Left kidney (tissue), 8 donors: ENCODE measurements at places on chromosomes 6 and 20.

DNA sequence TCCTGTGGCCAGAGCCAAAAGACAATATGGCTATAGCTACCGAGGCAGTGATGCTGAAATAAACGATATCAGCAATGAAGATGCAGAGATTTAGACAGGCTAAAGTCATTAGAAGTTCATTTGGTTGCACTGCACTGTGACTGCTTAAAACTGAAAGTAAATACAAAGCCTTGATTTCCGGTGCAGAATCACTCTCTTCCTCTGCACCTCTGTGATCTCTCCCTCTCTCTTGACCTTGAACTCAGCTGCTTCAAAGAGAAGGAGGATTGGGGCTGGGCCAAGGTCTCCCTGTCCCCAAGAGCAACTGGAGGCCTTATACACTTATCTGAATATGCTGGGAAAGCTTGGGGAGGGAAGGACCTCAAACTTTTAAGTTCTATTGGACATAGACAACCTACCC, 34.6 kb upstream of the SPACA1 start:
- no peak for DNase-seq

- no peak for DNase-seq
These were observed 249 bp downstream of the SAMD10 start for GRCh38 chr20:63979229-63979556.

DNA sequence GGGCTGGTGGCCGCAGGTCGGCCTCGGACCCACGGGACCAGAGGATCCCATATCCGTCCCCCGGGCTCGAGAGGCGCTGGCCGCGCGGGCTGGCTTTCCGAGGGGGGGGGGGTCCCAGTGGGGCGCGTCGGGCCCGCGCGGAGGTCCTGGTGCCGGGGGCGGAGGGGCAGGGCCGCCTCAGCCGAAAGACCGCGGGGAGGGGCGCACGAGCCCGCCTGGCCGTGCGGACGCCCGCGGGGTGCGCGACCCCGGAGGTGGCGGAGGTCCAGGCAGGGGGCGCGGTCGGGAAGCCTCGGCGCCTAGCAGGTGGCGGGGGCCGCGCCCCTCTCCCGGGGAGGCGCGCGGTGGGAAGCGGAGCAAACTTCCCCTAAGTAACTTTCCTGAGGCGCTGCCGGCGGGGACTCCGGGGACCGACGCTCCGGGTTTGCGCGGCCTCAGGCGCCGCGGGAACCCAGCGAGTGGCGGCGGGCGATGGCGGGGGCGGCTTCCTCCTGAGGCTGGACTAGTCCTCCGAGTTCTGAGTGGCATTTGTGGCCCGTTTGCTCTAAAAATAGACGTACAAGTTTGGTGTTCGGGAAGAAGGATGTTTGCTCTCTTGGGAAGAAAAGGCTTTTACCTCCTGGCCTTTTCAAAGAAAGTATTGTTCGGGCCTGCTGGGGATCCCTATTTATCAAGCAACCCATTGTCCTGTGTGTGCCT, 26.5 kb upstream of the BTBD3 start:
- DNase-seq = peak; percentile 55

DNA sequence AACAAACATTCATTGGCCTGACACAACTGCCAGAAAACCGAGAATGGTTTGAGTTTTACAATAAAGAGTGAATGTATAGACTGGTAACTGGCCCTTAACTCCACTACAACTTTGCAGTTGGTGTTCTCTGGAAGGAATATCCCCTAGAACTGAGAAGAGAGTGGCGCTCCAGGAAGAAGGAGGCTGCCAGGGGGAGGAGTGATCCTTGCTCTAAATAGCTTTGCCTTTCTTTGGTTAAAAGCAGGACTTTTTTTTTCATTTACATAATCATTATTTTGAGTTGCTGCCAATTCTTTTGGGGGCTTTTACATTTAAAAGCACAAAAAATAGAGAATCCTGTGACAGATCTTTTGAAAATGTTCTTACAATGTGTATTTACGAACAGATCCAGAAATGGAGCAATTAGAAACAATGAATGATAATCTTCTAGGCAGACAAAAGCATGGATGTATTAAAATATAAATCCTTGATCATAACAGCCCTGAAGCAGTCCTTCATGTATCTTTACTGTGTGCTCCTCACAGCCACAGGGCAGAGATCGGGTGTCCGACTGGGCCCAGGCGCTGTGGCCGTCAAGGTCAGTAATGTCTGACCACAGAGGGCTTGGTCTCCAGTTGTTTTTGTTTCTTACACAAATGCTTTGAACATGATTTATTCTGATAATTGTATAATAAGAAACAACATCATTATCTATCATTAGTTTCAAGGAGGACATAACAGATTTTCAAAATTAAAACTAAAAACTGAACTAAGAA, 612.2 kb downstream of the HDGFL1 start:
- DNase-seq = no peak

DNA sequence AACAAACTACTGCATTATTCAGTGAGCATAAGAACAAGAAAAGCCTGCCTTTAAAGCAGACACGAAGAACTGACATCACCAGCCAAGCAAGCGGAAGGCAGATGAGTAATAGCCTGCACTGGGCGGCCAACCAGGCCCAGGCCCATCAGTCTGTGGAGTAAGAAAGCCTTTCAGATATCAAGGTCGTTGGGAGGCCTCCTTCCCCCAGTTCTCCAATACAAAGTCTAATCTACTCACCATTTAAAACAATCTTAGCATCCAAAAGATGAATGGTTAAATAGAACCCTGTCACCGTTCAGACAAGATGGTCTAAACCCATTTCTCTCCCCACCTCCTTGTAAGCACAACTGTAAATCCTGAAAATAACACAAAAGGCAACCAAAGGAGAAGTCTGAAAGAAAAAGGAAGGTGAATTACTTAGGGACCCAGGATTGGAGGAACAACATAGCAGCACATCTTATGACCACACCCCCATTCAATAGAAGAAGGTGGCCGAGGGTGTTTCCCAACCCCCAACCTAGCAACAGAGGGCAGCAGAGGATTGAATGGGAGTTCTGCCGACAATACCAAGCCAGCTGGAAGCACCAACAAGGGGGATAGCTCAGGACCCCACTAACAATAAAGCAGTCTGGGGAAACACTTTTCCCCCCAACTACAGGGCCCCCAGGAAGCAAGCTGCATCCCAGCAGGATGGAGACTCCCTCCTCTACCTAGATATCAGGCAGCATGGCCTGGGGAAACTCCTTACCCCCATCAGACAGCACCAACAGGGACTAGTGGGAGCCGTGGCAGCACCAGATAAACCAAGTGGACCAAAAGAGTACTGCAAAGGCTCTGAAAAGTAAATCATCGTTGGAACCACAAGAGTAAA, 67.9 kb downstream of the ZHX3 start:
- no peak for DNase-seq

DNA sequence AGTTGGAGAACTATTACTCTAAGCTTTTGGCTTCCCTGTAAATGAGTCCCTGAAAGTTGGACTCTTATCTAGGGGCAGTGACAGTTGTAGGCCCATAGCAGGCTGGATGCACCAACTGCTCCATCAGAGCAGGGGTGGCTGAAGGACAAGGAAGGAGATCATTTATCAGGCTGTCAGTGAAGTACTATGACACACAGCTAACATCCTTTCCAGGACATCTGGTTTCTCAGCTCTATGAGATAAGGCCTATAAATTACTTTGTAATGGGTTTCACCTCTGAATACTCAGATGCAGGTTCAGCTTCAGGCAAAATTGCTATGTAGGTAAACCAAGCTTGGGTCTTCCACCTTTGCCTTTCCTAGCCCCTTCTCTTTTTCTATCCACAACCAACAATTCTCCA, 468.5 kb downstream of the KIF16B start:
- no peak for DNase-seq

DNA sequence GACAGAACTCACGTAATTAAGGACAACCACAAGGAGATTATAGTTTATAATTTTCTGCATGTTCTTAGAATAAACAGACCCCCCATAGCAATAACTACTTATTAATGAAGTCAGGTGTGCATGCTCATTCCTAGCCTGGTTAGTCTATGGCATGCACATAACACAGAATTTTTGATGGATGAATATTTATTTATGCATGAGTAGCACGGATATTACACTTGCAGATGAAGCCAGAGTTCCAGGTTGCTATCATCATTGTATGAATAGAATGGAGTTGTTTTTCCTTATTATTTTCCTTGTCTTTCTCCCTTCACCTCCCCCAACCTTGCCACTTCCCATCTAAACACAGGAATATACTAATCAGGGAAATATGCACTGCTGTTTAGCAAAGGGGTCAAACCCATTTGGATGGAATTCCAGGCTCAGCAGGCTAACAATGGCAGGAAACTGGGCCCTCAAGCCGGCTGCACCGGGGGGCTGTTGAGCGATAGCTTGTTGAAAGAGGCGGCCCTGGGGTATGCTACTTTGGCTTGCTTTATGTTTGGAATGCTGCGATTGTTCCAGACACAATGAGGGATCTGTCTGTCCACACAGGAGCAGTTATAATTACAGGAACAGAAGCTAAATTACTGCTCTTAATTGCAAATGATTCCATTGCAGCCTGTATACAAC, 112.6 kb downstream of the TMEM170B start:
- DNase-seq = no peak

DNA sequence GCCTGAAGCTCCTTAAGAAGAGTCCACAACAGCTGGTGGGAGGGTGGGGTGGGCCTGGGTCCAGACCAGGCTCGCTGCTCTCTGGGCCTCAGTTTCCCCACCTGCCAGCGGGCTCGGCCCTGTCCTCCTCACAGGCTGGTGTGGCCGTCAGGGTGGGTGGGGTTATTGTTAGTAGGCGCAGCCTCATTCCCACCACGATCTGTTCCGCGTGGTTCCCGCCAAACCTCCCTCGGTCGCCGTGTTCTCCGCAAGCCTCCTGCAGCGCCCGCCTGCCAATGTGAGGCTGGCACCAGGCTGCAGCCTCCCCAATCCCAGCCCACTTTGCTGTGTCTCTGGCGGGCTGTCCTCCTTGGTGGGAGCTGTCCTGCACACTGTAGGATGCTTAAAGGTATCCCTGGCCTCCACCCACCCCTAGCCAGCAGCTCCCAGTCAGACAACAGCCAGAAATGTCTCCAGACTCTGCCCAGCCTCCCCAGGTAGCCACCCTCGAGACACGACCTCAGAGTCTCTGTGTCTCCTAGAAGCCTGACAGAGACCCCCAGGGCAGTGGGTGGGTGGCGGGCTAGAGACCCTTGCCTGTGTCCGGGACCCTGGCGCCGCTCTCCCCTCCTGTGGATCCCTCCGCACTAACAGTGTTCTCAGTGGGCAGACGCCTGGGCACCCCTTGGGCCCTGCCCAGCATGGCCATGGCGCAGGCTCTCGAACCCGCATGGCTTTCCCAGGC, 15.3 kb downstream of the SLC17A9 start:
- DNase-seq = no peak

GRCh38 chr20:48785256-48785655, 42.5 kb downstream of the PREX1 start:
- DNase-seq = no peak

- DNase-seq = no peak
These were observed 151.4 kb upstream of the CHD6 start for GRCh38 chr20:41769592-41770018.

DNA sequence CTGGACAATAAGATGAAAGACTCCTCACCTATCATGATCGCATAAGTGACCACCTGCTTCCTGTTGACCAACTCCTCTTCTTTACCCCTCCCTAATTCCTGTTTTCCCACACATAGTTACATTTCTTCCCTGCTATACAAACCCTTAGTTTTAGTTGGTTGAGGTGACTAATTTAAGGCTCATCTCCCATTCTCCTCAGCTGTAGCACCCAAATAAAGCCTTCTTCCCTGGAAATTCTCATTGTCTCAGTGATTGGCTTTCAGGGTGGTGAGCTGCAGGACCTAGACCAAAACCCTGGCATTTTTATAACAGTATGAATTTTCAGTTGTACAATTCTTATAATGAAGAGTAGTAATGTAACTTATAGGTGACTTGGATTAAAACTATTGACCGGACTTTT, 2.1 kb downstream of the FKBP1C start:
- no peak for DNase-seq

GRCh38 chr6:100891079-100891478, 9.9 kb upstream of the ASCC3 start:
- DNase-seq = no peak

DNA sequence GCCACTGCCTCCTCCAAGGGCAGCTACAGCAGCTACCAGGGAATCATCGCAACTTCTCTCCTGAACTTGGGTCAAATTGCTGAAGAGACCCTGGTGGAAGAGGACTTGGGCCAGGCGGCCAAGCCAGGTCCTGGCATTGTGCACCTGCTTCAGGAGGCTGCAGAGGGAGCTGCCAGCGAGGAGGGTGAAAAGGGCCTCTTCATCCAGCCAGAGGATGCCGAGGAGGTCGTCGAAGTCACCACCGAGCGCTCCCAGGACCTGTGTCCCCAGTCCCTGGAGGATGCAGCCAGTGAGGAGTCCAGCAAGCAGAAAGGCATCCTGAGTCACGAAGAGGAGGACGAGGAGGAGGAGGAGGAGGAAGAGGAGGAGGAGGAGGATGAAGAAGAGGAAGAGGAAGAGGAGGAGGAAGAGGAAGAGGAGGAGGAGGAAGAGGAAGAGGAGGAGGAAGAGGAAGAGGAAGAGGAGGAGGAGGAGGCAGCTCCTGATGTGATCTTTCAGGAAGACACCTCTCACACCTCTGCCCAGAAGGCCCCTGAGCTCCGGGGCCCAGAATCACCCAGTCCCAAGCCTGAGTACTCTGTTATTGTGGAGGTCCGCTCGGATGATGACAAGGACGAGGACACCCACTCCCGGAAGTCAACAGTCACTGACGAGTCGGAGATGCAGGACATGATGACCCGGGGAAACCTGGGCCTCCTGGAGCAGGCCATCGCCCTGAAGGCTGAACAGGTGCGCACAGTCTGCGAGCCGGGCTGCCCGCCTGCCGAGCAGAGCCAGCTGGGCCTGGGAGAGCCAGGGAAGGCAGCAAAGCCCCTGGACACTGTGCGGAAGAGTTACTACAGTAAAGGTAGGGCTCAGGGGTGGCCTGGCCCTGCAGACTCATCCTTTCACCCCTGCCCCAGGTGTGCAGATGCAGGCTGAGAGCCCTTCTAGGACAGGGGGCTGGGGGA, 43.7 kb downstream of the MYT1 start:
- no peak for DNase-seq

- no peak for DNase-seq
These were observed 1095.2 kb downstream of the GRIK2 start for GRCh38 chr6:102488729-102489128.

- DNase-seq = peak; percentile 37
These were observed 23.7 kb downstream of the PEX7 start for GRCh38 chr6:136846046-136846445.

GRCh38 chr6:84422380-84422968, 195.0 kb upstream of the CEP162 start:
- DNase-seq = peak; percentile 58

- no peak for DNase-seq
These were observed 83.9 kb upstream of the SIRPG start for GRCh38 chr20:1741309-1742048.

DNA sequence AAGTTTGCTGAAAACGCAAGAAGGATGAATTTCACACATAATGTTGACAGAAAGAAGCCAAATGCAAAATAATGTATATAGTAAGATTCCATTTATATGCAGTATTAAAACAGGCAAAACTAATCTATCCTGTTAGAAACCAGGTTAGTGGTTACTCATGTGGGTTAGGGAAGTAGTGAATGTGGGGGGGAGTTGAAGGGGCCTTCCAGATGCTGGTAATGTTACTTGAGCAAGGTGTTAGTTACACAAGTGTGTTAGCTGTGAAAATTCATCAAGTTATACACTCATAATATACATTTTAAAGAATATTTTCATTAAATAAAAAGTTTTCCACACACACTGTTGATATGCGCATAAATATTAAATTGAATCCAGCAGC, 29.8 kb downstream of the USP45 start:
- DNase-seq = no peak
